AG04450 (cell line): ENCODE measurements at places on chromosomes 12 and 14. TPM values are rescaled to one million over a fixed set of nuclear protein-coding genes. Genes with fewer than 3 reads are reported as not detected.

Gene PPP1R36
- 0.31 and 0.38 TPM in 2 replicates for polyA plus RNA-seq

Gene DENND5B
- polyA plus RNA-seq: 14.7 and 17.3 TPM in 2 replicates

Gene KRT82
- polyA plus RNA-seq: not detected in 2 replicates

Gene NGB
- polyA plus RNA-seq: not detected in 2 replicates

Gene PSMC1
- polyA plus RNA-seq: 174 and 228 TPM in 2 replicates

Gene NELL2
- 0.41 and 0.43 TPM in 2 replicates for polyA plus RNA-seq

Gene OTX2
- not detected in 2 replicates for polyA plus RNA-seq

Gene B4GALNT1
- 1.8 and 2.5 TPM in 2 replicates for polyA plus RNA-seq

Gene GUCY2C
- not detected in 2 replicates for polyA plus RNA-seq

Gene SERPINA1
- 1.7 and 1.9 TPM in 2 replicates for polyA plus RNA-seq

Gene RCOR1
- polyA plus RNA-seq: 14.4 and 16.7 TPM in 2 replicates

Gene RHOJ
- polyA plus RNA-seq: 62.7 and 71.4 TPM in 2 replicates

- DNase-seq: no peak
These were observed 92.2 kb downstream of the SLC5A8 start for GRCh38 chr12:101117842-101118241.

GRCh38 chr12:93176165-93176564 is 201.6 kb upstream of the NUDT4 start:
- DNase-seq: no peak

- DNase-seq: no peak
These were observed 28.3 kb downstream of the ETV6 start for GRCh38 chr12:11677752-11678151.

GRCh38 chr14:74324931-74325361 is 22.2 kb upstream of the ABCD4 start:
- DNase-seq: no peak

DNA sequence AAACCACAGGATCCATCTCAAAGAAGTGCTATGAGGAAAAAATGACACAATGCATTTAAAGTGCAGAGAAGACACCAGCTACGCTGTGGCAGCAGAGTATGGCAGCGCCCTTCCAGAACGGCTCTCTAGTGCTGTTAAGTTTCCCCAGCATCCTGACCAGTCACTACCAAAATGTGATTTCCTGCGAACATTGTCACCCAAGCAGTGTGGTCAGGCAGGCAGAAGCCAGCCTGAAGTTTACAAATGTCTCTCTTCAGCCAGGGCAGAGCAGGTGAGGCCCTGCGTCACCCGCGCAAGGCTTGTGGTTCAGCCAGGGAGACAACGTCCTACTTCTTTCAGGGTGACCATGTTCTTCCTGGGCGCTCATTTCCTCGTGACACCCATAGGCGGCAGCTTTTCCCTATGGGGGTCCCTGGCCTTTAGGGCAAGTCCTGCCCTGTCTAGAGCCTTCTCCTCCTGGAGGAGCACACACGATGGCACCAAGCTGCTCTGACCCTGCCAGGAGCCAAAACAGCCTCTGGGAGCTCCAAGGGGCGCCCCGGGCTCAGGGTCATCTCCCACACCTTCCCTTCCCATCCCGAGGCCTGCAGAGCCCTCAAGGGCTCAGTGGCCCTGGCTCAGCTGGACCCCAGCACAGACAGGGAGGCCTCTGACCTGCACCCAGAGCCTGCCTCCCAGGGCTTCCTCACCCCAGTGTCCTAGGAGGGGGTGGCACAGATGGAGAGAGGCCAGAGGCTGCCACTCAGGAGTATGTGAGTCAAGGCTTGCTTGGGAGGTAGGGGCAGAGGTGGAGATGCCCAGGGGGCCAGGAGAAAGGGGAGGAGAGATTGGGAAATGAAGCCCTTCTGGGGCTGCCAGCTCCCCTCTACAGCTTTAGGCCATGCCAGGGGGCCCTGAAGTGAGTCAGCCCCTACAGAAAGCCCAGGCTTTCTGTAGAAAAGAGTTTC is 41.9 kb downstream of the PSMA6 start:
- DNase-seq: no peak

- peak; percentile 45 for DNase-seq
These were observed 90.2 kb downstream of the PPP1R12A start for GRCh38 chr12:79844693-79845092.

GRCh38 chr12:84811291-84811690 is 101.3 kb downstream of the SLC6A15 start:
- DNase-seq: no peak

- DNase-seq: no peak
These were observed 37.4 kb upstream of the BATF start for GRCh38 chr14:75484711-75485429.

DNA sequence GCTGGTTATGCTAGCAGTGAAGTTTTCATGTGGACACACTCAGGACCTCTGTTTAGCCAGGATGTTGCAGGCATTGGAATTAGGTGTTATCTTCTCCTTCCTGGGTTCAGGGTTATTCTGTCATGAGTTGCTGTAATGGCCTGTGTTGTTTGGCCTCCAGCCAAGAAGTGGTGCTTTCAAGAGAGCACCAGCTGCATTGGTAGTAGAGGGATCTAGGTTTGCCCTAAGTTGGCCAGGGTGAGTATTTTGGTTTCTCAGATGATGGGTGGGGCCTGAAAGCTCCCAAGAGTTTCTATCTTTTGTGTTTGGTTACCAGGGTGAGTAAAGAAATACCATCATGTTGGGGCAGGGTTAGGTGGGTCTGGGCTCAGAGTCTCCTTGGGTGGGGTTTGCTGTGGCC is 2.7 kb upstream of the GZMH start:
- DNase-seq: no peak

- DNase-seq: no peak
These were observed 154.6 kb upstream of the GRIN2B start for GRCh38 chr12:14135996-14136395.

GRCh38 chr14:95876761-95877538 is at the start of gene TUNAR:
Gene TUNAR, plus strand, starts transcription at chr14:95876832.
- DNase-seq: no peak

DNA sequence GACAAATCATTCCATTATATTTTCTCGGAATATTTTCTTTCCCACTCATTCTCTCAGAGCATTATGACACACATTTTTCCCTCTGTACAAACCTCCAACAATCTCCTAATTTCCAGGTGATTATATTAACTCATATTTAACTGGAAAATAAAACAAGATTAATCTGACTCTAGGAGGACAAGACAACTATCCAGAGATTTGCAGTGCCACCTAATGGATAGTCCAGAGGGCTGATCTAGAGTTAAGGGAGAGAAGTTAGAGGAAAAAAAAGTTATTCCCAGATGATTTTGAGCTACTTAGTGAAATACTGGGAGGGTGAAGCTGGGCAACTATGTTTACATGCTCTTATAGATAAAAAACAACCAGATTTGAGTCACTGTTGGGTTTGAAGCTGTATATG is 161.7 kb downstream of the ALX1 start:
- DNase-seq: no peak

DNA sequence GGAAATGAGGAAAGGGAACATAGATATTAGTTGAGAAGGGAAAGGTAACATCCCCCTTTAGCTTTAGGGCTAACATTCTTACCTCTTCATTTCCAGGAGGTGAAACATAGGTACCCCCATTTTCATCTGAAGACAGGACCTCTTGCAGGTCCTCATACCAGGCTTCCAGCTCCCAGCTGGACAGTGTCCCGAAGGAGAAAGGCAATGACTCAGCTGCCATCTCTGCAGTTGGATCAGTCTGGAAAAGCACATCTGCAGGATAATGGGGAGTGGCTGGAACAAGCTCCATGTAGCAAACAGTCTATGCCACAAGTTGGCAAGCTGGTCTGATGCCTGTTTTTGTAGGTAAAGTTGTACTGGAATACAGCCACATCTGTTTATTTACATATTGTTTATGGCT is 3.1 kb downstream of the DDIT3 start:
- no peak for DNase-seq

DNA sequence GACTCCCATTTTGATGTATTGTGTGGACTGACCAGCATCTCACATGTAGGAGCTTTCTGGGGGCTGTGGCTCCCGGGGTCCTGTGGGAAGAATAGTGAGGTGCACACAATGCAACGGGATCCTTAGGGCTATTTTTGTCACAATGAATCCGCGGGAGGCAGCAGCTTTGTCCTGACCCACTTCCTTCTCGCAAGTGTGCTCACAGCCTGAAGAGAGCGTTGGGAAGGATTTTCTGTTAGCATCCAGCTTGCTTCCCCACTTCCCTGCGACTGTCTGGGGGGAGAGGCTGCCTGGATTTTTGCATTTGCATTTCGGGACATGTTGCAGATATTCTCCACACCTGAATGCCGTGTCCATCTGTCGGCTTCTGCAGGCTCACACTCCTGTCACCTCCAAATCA is 31.9 kb downstream of the FZD10 start:
- DNase-seq: no peak

- DNase-seq: no peak
These were observed 62.7 kb upstream of the HECTD1 start for GRCh38 chr14:31270196-31270772.
